Sigmoid colon (tissue), 7 donors: ENCODE measurements at places on chromosomes 11 and 22. TPM values are rescaled to one million over a fixed set of nuclear protein-coding genes. Genes with fewer than 3 reads are reported as not detected.

GAB4 gene
- 3.2 TPM for total RNA-seq

GUCY1A2 gene
- 2.8 TPM for total RNA-seq

- no peaks in the 10 kb centered on the region for H3K27me3 ChIP-seq
- no peak for DNase-seq
- no peaks in the 10 kb centered on the region for H3K36me3 ChIP-seq
- H3K27ac ChIP-seq, result no peak overlapping the region
- H3K4me1 ChIP-seq, result peaks cover 22% of the 10 kb centered on the region
Measured at GRCh38 chr11:83809274-83809673, 523.1 kb upstream of the CCDC90B start.

- DNase-seq, result peak; percentile 70
- H3K4me1 ChIP-seq, result no peaks in the 10 kb centered on the region
- peaks cover 15% of the 10 kb centered on the region for H3K27me3 ChIP-seq
Measured at GRCh38 chr11:2929950-2930703, 907 bp upstream of the PHLDA2 start.

DNA sequence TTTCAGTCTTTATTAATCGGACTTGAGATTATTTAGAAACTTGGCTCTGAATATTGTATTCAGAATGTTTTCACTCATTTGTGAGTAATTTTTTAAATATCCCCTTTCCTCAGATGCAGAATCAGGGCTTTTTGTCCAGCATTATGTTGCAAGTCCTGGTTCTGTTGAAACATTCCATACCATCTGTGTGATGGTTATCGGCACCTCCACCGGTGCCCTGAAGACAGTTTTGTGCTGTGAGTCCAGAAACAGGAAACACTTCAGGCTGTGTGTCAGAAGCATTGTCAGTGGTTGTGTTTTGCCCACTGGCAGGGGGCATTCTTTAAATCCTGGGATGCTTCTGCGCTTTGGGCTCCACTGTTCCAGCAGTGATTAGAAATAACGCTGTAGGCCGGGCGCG, 20.4 kb downstream of the CDPF1 start:
- no peak for DNase-seq
- no peak overlapping the region for H3K4me3 ChIP-seq
- H3K36me3 ChIP-seq, result no peaks in the 10 kb centered on the region
- H3K27me3 ChIP-seq, result no peaks in the 10 kb centered on the region

SEC14L2 gene
- 12.1 TPM for total RNA-seq

GRCh38 chr11:46760429-46761128, 41.6 kb downstream of the F2 start:
- no peak overlapping the region for H3K27ac ChIP-seq
- peaks cover 97% of the 10 kb centered on the region for H3K36me3 ChIP-seq
- DNase-seq, result no peak
- H3K4me3 ChIP-seq, result no peak overlapping the region
- no peaks in the 10 kb centered on the region for H3K4me1 ChIP-seq

GRCh38 chr11:62980133-62980760, 4.5 kb downstream of the SLC22A6 start:
- no peaks in the 10 kb centered on the region for H3K4me1 ChIP-seq
- H3K27ac ChIP-seq, result no peak overlapping the region
- no peak for DNase-seq
- no peaks in the 10 kb centered on the region for H3K27me3 ChIP-seq
- no peak overlapping the region for H3K4me3 ChIP-seq

DNA sequence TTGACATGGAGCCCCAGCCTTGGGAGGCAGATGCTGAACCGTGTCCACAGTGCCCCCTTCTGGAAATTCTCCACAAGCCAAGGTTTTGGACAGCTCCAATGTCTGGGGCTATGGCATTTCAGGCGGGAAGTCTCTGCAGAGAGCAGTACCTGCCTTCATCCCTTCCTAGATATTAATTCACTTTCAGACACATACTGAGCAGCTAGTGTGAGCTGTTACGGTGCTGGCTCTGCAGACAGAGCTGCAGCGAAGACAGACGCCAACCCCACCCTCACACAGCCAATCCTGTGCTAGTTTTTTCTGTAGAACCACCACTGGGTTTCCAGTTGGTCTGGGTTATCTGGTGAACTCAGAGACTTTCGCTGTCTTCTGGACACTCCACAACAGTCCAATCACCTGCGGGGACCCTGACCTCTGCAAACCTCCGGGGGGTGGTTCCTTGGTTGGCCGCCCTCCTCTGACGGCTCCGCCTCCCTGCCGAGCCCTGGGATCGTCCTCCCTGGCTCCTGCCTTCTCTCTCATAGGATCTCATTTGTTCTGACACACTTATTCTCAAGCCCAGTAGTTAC, 9.1 kb downstream of the LMF2 start:
- H3K4me1 ChIP-seq, result no peaks in the 10 kb centered on the region
- no peak overlapping the region for H3K4me3 ChIP-seq
- H3K27me3 ChIP-seq, result no peaks in the 10 kb centered on the region
- H3K27ac ChIP-seq, result no peak overlapping the region
- peaks cover 11% of the 10 kb centered on the region for H3K36me3 ChIP-seq

EHF gene
- 3.9 TPM for total RNA-seq

GRCh38 chr11:77287136-77287535, 14.3 kb downstream of the GDPD4 start:
- no peaks in the 10 kb centered on the region for H3K36me3 ChIP-seq
- no peak overlapping the region for H3K27ac ChIP-seq
- H3K4me3 ChIP-seq, result no peak overlapping the region
- DNase-seq, result no peak
- H3K4me1 ChIP-seq, result no peaks in the 10 kb centered on the region

- no peaks in the 10 kb centered on the region for H3K27me3 ChIP-seq
- H3K4me3 ChIP-seq, result no peak overlapping the region
- no peak overlapping the region for H3K27ac ChIP-seq
- no peaks in the 10 kb centered on the region for H3K4me1 ChIP-seq
- no peak for DNase-seq
Measured at GRCh38 chr11:11022125-11022730, 164.4 kb upstream of the ZBED5 start.

DNA sequence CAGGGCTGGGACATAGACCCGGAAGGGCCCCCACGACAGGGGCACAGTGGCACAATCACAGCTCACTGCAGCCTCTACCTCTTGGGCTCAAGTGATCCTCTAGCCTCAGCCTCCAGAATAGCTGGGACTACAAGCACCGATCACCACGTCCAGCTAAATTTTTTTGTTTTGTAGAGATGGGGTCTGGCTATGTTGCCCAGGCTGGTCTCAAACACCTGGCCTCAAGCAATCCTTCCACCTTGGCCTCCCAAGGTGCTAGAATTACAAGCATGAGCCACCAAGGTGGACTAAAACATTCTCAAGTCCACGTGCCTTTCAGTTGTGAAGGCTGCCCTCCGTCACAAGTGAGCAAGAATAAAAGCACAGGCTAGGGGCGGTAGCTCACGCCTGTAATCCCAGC, 10.1 kb upstream of the COMT start:
- no peaks in the 10 kb centered on the region for H3K4me1 ChIP-seq
- no peak overlapping the region for H3K27ac ChIP-seq
- no peaks in the 10 kb centered on the region for H3K36me3 ChIP-seq
- H3K4me3 ChIP-seq, result no peak overlapping the region

GRCh38 chr22:31850135-31850534, 94.2 kb upstream of the YWHAH start:
- peaks cover 28% of the 10 kb centered on the region for H3K36me3 ChIP-seq
- no peak overlapping the region for H3K27ac ChIP-seq
- no peak overlapping the region for H3K4me3 ChIP-seq
- DNase-seq, result no peak

DNA sequence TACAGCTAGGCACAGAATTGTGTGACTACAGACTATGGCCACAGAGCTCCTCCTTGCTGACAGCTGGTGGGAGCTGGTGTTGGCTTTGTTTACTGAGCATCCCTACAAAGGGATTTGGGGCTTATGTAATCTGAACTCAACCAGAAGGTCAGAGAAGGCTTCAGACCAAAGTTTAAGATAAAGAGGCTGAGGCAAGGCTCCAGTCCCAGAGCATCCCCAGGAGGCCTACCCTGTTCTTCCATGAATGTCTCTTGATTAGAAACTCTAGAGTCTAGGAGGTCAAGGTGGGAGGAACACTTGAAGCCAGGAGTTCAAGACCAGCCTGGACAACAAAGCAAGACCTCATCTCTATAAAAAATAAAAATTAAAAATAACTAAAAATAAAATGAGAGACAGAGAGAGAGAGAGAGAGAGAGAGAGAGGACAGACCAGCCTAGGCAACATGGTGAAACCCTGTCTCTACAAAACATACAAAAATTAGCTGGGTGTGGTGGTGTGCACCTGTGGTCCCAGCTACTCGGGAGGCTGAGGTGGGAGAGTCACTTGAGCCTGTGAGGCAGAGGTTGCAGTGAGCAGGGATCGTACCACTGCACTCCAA, 125.5 kb upstream of the SERPIND1 start:
- H3K4me3 ChIP-seq, result no peak overlapping the region
- H3K36me3 ChIP-seq, result no peaks in the 10 kb centered on the region
- no peaks in the 10 kb centered on the region for H3K27me3 ChIP-seq
- no peak overlapping the region for H3K27ac ChIP-seq

OTOG gene
- not detected for total RNA-seq

DNA sequence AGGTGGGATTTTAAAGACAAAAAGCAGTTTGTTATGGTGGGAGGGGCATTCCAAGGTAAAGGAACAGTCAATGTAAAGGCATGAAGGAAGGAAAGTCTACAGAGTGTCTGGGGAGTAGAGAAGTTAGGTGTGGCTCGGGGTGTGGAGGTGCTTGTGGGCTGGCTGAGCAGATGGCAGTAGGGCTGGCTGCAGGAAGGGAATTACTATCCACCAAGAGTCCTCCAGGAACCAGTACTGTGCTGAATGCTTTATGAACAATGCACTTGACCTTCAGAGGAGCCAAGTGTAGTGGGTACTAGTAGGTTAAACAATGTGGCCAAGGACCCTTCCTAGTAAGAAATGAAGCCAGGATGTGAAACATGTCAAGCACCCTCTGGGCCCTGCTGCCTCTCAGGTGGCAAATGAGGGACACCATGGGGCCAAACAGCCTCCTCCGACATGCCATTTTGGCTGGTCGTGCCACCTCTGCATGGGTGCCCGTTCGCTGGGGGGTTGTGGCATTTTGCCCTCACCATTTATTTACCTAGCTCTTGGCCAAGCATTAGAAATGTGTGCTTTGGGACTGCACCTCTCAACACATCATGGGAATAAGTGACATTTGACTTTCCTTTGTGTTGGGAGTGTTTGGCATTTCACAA, 123.6 kb upstream of the TENM4 start:
- H3K27ac ChIP-seq, result no peak overlapping the region
- no peak overlapping the region for H3K4me3 ChIP-seq
- H3K36me3 ChIP-seq, result no peaks in the 10 kb centered on the region
- no peaks in the 10 kb centered on the region for H3K4me1 ChIP-seq

RIMBP3C gene
- 0.14 TPM for total RNA-seq

DNA sequence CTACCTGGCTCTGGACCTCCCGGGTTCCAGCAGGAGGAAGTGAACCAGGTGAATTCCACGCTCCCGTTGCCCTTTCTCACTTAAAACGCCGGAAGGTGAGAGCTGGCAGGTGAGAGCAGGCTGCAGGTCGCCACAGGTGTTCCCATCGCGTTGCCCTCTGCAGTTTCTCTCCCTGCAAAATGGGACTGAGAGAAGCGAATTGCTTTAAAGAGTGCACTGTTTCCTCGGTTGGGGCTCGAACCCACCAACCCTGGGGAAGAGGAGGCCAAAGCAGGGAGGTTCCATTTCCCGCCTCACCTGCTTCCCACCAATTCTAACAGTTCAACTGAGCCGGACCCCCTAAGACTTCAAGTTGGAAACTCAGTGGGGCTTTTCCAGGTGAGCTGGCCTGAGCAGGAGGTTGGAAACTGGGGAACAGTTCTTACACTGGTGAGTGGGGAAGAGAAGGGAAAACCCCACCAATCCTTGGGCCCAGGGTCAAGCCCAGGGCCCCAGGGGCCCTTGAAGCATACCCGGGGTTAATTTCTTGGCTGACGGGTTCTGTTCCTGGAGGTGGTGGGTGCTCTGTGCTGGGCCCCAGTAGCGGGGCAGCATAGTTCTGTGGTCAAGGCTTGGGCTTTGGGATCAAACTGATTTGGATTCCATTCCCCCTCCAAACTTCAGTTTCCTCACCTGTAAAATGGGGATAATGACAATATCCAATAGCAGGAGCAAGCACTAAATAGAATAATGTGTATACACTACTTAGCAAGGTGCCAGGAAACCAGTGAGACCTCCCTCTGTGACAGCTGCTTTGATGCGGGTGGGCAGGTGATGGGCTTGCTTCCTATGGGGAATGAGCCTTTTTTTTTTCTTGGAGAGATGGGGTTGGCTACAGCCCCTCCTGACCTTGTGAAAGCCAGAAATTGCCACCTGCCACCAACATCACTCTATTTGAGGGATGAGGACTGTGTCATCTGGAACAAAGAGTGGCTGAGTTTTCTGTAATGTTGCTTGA, 788 bp downstream of the CD82 start:
- H3K27me3 ChIP-seq, result no peaks in the 10 kb centered on the region
- peak overlapping the region; percentile 75 for H3K27ac ChIP-seq
- DNase-seq, result peak; percentile 60
- H3K4me1 ChIP-seq, result no peaks in the 10 kb centered on the region
- no peaks in the 10 kb centered on the region for H3K36me3 ChIP-seq

- H3K27me3 ChIP-seq, result no peaks in the 10 kb centered on the region
- peak; percentile 89 for DNase-seq
- peaks cover 38% of the 10 kb centered on the region for H3K4me1 ChIP-seq
- peak overlapping the region; percentile 79 for H3K27ac ChIP-seq
- no peaks in the 10 kb centered on the region for H3K36me3 ChIP-seq
- H3K4me3 ChIP-seq, result no peak overlapping the region
Measured at GRCh38 chr11:12556788-12557384, 117.3 kb upstream of the TEAD1 start.

GRCh38 chr11:18100926-18101656, 4.8 kb downstream of the SAAL1 start:
- DNase-seq, result no peak
- peaks cover 15% of the 10 kb centered on the region for H3K4me1 ChIP-seq
- no peak overlapping the region for H3K4me3 ChIP-seq
- no peak overlapping the region for H3K27ac ChIP-seq

OR52E2 gene
- not detected for total RNA-seq

BAIAP2L2 gene
- total RNA-seq, result 0.16 TPM

DNA sequence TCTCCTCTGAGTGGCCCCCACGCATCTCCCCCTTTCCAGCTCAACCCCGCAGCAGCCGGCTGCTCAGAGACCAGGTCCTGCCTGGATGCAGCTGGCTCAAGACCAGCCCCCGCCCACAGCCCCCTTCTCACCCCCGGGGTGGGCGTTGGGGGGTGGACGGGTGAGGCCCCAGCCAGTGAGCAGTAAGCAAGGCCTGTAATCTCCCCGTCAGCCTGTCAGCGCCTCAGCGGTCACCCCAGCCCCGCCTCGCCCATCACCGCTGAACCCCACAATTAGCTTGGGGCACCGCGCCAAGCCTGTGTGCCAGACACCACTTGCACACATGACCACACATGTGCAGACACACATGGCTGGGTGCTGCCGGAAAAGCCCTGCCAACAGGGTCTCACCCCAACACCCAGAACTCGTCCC, 5.9 kb downstream of the PLXNB2 start:
- peaks cover 98% of the 10 kb centered on the region for H3K4me1 ChIP-seq
- peak overlapping the region; percentile 6 for H3K4me3 ChIP-seq
- no peak for DNase-seq
- H3K27ac ChIP-seq, result peak overlapping the region; percentile 89
- H3K27me3 ChIP-seq, result no peaks in the 10 kb centered on the region
- H3K36me3 ChIP-seq, result no peaks in the 10 kb centered on the region

OR8G1 gene
- not detected for total RNA-seq

- DNase-seq, result no peak
- H3K27ac ChIP-seq, result no peak overlapping the region
- H3K27me3 ChIP-seq, result no peaks in the 10 kb centered on the region
- H3K36me3 ChIP-seq, result no peaks in the 10 kb centered on the region
- H3K4me3 ChIP-seq, result no peak overlapping the region
- H3K4me1 ChIP-seq, result peaks cover 3% of the 10 kb centered on the region
Measured at GRCh38 chr11:70667767-70668166, 269.4 kb downstream of the CTTN start.

POU2F3 gene
- total RNA-seq, result not detected
